ENCODE measurements at places on chromosomes 4 and X.

DNA sequence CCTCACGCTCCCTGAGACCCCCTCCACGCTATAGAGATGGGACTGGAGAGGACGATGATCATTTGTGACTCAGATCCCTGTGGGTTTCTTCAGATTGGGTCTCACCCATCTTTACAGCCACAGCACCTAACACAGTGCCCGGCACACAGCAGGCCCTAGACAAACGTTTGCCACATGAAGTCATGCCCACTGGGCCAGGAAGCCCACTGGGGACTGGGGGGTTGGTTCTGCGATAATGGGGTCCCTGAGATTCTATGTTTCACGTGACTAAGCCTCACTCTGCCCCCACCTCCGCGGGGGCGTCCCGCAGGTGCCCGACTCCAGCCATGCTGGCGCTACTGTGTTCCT is 3.8 kb downstream of the SOD3 start:
- DNase-seq, result no peak

DNA sequence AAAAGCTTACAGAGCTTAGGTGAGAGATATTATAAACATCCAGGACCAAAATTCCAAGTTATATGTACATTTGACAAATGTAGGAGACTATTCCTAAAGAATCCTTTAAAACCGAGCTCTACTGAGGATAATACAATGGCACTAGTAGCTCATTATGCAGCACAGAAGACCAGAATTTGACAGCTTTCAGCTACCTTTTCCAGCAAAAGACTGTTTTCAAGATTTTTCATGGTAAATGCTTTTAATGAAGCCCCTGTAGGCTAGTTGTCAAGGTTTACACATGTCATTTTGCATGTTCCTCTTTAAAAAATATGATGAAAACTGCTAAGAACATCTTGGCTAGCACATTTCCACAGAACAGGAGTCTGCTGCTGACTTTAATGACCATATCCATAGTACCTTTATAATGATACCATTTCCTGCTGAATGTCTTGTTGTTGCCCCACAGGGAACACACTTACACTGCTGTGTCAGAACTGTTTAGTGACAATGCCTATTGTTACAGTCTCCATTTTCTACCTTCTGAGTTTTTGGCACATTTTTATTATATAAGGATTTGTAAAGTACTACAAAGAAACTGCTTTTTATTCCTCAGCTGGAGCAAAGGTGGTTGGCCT is 1382.3 kb downstream of the RAPGEF2 start:
- no peak for DNase-seq

DNA sequence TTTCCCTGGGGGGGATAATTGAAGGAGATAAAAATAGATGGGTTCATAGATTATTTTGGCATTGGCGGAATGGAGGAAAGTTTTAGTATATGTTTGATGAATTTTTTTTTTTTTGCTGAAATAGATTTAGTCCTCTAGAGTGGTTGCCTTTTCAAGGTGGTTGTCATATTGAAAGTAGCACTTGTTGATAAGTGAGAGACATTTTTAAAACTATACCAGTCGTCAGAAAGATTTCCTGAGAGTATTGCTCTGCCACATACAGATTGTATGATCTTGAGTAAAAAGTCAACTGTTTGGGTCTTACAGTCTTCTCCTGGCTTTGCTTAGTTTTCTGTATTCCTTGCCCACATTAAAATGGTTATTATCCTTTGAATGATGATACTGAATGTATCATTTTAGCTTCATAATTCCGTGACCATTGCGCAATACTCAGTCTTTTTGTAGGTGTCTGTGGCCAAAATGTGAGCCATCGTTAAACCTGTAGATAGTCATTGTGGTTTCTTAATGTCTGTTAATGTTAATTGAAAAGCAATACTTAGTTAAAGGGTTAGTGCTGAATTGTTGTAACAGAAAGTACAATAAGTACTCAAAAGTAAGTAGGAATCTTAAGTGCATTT is 7.1 kb downstream of the SMARCAD1 start:
- no peak for DNase-seq

GRCh38 chrX:79477691-79478090 is 110.6 kb upstream of the ITM2A start:
- no peak for DNase-seq

Data from stimulated activated CD8-positive, alpha-beta memory T cell treated with anti-CD3 and anti-CD28 coated beads, Interleukin-2, amount 100 ng/mL, for 1 hour (primary cell).